Fibroblast of skin of right biceps (primary cell): ENCODE measurements at places on chromosomes 5 and 9.

DNA sequence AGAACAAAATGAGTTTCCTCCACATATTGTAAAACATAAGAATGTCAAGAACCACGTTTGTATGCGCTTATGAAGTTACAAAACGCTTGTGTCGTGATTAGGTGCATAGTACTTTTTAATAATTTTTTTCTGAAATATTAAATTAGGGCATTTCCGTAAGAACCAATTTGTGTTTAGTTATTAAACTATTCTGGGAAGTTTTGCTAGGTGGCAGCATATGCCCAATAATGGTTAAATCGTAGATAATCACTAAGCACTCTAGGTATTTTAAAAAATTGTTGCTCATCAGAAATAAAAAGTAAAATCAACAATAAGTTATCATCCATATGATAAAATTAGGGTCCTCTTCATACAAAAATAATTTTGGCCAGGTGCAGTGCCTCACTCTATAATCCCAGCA lies 5.4 kb downstream of the SRFBP1 start:
- DNase-seq = peak; percentile 45

GRCh38 chr9:124452841-124453585 lies 2.8 kb downstream of the ADGRD2 start:
- DNase-seq = no peak

GRCh38 chr9:28207657-28208056 lies 634.4 kb upstream of the C9orf72 start:
- DNase-seq = no peak

GRCh38 chr5:756171-756570 lies 28.4 kb downstream of the ZDHHC11B start:
- DNase-seq = no peak

DNA sequence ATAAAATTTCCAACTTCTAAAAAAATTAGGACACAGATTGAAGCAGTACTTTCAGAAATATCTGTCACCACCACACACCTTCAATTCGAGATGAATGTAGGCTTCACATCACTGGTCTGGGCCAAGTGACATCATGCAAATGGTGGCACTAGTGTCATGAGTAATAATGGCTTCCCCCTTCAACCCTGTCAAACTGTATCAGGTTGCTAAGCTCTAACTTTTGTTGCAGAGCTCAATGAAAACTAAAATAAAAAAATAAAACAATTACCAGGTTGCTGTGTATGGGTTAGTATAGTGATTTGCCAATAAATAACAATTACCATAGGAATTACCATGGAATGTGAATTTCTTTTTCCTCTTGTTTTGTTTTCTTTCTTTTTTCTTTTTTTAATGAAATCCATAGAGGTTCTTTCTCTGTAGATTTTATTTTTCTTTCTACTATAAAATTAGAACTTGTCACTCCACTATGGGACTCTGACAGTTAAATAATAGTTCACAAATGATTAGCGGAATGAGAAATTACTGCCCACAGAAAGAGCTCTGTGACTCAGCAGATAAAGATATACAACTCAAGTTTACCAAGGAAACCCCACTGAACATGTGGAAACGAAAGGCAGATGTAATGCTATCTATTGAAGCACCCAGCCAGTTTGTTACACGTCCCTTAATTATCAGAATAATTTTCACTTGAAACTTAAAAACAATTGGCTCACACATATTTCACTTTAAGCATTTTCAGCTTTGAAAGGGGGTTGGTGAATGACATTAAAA lies 783.8 kb upstream of the WWC1 start:
- peak; percentile 21 for DNase-seq

GRCh38 chr5:83475935-83476814 lies 4.6 kb downstream of the VCAN start:
- peak; percentile 49 for DNase-seq

DNA sequence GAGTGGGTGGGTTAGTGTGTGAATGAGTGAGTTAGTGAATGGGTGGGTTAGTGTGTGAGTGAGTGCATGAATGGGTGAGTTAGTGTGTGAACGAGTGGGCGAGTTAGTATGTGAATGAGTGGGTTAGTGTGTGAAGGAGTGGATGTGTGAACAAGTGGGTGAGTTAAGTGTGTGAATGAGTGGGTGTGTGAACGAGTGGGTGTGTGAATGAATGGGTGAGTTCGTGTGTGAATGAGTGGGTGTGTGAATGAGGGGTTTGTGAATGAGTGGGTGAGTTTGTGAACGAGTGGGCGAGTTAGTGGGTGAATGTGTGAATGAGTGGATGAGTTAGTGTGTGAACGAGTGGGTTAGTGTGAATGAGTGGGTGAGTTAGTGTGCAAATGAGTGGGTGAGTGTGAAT lies 34.0 kb downstream of the NKD2 start:
- DNase-seq = no peak

DNA sequence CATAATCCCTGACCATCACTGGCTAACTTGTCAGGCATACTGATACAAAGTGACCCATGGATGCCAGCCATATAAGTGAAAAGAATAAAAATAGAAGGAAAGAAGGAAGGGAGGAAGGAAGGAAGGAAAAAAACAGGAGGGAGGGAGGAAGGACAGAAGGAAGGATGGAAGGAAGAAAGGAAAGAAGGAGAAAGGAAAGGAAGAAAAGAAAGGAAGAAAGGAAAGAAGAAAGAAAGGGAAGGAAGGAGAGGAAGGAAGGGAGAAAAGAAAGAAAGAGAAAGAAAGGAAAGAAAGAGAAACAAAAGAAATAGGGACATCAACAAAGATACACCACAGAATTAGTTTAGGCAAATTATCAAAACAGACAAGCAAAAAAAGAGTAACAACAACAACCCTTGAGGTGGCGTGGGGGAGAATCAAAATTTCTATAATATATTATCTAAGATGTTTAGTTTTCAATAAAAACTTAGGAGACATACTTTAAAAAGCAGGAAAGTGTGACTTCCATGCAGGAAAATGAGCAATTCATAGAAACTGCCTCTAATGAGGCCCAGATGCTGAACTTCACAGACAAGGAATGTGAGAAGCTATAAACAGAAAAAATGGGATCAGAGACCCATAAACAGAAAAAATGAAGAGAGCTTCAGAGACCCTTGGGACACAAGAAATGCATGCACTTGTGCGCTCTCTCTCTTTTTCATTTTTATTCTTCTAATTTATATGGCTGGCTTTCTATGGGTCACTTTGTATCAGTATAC lies 96.1 kb upstream of the NFIL3 start:
- peak; percentile 64 for DNase-seq

- no peak for DNase-seq
Observed at GRCh38 chr5:129051283-129051682, 43.3 kb upstream of the ISOC1 start.
